Iris pigment epithelial cell (primary cell): ENCODE measurements at places on chromosomes 1 and 21.

DNA sequence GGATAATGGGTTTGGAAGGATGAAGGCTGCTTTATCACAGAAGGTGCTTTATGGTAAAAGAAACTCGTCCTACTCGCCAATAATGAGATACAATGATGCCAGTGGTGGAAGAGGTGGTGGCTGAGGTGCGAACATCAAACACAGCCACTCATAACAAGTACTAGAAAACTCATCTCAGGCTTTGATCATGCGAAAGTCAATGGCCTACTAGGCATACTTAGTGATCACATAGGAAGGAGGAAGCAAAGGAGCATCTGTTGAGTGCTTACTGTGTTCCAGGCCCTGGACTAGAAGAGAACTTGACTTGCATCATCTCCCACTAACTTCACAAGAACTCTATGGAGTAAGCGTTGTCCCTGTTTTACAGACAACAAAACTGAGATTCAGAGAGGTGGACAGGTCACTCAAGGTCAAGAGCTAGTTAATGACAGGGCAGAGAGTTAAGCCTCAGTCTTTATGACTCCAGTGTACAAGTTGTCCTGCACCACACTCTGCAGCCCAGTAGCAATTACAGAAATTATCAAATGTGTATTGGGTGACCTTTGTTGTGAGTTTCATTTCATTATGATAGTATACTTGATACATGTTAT, 33.6 kb downstream of the RUNX1 start:
- DNase-seq = no peak

- peak; percentile 21 for DNase-seq
Observed at GRCh38 chr1:179493323-179493722, 82.4 kb downstream of the NPHS2 start.

- DNase-seq = peak; percentile 7
Observed at GRCh38 chr1:87478231-87478630, 149.6 kb downstream of the LMO4 start.

DNA sequence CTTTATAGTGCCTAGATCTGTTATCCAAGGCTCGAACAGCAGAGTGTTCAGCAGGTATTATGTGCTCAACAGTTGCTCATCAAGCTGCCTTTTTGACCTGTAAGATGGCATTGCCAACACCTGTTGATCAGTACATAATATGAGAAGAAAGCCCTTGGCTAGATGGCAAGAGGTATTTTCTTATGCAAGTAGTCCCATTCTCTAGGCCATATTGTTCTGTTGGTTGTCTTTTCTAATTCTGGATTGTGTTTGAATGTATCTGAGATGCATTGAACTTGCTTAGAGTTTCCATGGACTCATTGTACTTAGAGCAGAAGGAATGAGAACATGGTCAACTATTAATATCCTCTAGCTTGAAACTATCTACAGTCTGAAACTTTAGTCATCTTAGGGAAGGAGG, 57.4 kb downstream of the LRRC8D start:
- DNase-seq = no peak

DNA sequence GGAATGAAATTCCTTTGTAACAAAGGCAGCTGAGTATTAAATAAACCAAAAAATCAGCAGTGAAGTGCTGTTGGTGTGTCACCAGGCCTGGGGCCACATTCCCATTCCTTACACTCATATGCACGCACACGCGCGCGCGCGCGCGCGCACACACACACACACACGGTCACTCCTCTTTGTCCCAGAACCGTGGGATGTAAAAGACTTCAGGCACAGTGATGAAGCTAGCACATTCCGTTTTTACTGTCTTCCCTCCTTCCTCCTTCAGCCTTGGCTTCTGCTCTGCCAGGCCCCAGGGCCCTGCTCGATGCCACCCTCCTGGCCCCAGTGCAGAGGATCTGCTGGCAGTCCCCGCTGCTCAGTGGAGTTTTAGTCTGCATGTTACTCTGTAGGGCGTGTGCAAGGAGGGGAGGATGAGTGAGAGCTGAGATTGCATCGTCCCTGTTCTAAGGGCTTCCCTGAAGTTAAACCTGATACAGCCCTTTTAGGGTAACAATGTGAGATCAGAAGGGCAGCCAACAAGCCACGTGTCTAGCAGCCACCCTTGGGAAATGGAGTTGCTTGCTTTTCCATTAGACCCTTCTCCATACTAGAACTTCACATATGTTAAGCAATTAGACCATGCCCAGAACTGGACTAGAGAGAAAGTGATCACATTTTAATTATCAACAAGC, 71.7 kb upstream of the WDR26 start:
- DNase-seq = no peak

- DNase-seq = peak; percentile 46
Observed at GRCh38 chr1:87024936-87025540, 110.6 kb downstream of the HS2ST1 start.

- no peak for DNase-seq
Observed at GRCh38 chr1:201318504-201319340, 35.4 kb downstream of the PKP1 start.

- DNase-seq = no peak
Observed at GRCh38 chr1:26121854-26122773, 10.5 kb downstream of the PDIK1L start.

- DNase-seq = no peak
Observed at GRCh38 chr1:43077273-43077672, 94.8 kb downstream of the EBNA1BP2 start.
